Hematopoietic multipotent progenitor cell treated with erythropoietin and hydrocortisone succinate and interleukin-3 and kit ligand, for 8 days (in vitro differentiated cells): ENCODE measurements at places on chromosomes 6 and 20.

GRCh38 chr6:70797625-70798024 is 129.9 kb downstream of the SMAP1 start:
- no peak for DNase-seq

GRCh38 chr6:72390548-72390947 is 231.3 kb upstream of the KCNQ5 start:
- no peak for DNase-seq

- DNase-seq: no peak
Measured at GRCh38 chr20:24488800-24489175, 19.4 kb downstream of the SYNDIG1 start.

DNA sequence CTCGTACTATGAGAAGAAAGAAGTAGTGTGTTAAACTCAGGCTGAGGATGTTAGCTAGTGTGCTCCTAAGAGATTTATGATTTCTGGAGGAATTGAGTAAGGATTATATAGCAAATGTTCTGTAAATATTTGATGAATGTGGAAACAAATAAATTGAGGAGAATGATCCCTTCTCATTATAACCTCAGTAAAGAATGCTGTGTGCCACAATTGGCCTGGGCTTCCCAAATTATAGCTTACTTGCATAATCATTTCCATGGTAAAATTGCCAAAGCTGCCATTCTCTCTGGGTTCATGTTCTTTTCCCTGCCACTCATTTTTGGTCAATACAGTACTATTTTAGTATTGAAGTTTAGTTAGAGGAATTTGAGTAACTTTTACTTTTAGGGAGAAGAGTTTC is 128.5 kb downstream of the FLRT3 start:
- no peak for DNase-seq

- peak; percentile 72 for DNase-seq
Measured at GRCh38 chr6:2799936-2800527, 34.8 kb downstream of the WRNIP1 start.

- no peak for DNase-seq
Measured at GRCh38 chr6:48318670-48319069, 207.7 kb upstream of the PTCHD4 start.

GRCh38 chr20:63692436-63693082 is 3.9 kb upstream of the TNFRSF6B start:
- DNase-seq: no peak

DNA sequence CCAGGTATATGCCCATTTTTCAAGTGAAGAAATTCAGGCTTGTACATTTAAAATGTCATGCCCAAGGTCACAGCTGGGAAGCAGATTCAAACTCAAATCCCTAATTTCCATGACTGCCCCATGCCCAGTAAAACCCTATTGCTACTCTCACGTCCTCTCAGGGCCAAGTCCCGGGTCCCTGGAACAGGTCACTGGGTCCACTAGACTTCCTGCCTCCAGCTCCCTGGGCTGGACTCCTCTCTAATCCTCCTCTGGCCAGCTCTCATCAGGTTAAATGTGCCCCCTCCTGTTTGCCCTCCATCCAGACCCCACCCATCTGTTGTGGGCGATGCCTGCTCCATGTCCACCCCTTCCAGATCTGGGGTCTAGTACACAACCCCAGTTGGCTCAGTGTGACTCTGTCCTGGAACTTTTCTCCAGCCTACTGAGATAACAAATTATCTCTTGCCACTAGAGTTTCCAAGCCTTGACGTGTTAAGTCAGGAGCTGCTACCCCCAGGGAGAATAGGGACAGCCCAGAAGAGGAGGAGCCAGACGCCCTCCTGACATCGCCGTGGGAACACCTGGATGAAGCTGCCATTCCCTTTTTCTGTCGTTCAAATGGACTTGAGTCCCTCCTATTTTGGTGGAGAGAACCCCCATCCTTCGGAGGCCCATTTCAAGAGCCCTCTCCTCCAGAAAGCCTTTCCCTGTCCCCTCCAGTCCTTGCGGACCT is 3.7 kb upstream of the SPDEF start:
- peak; percentile 16 for DNase-seq

DNA sequence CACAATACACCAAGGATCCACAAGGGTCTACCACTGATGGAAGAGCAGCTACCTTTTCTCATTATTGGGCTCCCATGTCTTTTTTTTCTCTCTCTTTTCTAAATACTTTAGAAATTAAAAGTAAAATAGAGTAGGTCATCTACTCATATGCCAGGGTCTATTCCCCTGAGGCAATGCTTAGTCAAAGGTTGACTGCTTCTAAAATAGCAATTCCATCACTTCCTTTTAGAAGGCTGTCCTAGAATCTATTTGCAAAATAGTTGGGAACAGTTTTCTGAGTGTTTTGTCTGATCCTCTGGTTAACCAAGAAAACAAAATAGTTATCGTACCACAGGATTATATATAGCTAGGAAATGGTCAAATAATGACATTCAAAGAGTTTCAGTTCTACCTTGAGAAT is 174.1 kb downstream of the COL21A1 start:
- no peak for DNase-seq

DNA sequence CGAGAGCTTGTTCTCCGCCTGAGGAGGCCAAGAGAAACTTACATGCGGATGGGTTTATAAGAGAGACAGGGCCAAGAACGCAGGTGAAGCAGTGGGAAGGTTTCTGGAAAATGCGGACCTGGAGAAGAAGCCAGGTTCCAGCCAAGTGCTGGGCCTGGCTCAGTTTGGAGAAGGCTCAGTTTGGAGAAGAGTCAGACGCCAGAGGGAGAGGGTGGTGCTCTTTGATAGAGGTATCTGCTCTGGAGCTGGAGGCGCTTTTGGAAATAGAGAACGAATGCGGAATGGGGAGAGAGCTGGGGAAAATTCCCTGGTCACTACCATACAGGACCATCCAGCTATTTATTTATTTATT is 753 bp downstream of the RSPH9 start:
- DNase-seq: no peak

DNA sequence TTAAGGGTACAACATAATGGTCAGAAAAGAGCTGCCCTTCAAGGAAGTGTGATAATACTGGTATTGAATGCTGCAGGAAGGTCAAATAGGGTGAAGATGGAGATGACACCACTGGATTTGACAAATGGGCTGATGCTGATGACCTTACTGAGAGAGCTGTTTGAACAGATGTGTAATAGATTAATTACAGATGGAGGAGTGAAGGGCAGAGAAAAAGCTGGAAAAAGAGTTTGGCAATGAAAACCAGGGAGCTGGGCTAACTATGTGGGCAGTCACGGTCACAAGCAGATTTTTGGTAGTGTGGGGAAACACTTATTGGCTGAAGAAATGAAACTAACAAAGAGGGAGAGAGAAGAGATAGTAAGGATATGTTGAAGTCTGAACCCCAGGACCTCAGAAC is 83.6 kb upstream of the ENPP5 start:
- no peak for DNase-seq

GRCh38 chr6:149482545-149483333 is 2.1 kb downstream of the ZC3H12D start:
- DNase-seq: peak; percentile 13

DNA sequence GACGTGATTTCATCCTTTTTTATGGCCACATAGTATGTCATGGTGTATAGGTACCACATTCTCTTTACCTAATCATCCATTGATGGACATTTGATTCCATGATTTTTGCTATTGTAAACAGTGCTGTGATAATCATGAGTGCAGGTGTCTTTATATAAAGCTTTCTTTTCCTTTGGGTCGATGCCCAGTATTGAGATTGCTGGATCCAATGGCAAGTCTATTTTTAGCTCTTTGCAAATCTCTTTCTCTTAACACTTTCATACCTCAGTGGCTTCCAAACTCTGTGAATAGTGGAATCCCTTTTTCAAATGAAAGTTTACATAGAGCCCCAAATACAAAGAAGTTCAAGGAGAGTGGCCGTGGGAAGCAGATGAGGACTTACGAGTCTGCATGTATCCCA is 105.8 kb upstream of the SPTLC3 start:
- no peak for DNase-seq

DNA sequence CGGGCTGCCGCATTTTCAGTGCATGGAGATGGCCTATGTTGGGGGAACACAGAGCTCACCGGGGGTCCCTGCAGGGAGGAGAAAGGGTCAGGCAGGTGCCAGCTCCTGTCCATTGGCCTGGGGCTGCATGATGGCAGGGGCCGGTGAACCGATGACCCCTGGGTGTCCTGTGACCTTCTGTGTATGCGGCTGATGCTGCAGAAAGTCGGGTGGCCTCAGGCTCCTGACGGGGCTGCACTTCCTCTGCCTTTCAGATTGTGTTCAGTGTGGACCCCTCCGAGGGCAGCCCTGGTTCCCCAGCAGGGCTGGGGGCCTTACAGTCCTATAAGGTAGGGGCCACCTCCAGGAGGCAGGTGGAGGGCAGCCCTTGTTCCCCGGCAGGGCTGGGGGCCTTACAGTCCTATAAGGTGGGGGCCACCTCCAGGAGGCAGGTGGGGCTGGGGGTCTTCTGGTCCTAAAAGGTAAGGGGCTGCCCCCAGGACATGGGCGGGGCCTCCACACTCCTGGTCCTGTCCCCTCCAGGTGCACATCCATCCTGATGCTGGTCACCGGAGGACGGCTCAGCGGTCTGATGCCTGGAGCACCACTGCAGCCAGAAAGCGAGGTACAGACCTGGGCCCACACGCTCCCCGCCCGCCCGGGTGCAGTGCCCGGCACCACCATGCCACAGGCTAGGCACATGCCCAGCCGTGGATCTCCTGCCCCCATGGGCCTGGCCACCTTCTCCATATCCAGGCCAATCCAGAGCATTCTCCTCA is 11.0 kb upstream of the TNFRSF6B start:
- no peak for DNase-seq

GRCh38 chr20:917416-917815 is 1.3 kb upstream of the ANGPT4 start:
- no peak for DNase-seq

DNA sequence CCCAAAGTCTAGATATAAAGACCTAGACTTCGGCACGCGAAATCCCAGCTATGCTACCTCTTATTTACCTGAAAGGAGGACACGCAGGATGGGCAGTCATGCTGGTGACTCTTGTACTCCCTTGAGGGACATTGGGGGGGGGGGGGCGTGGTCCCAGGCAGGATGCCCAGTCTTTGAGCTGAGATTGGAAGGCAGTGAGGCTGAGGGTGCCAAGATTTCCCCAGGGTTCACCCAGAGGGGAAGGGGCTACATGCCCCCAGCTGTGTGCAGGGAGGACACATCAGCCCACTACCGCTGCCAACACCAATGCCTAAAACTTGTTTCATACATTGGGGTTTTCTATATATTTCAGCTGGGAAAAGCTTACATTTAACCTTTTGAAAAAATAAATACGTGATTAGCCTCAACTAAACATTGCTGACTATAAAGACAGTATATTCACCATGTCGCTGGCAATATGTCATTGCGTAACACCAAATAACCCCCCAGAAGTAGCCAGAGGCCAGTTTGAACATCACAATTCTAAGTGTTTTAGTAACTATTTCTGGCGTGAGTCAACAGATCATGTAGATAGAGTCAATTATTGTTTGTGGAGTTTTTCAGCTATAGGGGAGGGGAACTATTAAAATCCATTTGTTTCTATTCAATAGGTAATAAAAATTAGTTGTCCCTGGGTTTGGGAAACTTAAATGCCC is 21.6 kb downstream of the MGME1 start:
- no peak for DNase-seq

DNA sequence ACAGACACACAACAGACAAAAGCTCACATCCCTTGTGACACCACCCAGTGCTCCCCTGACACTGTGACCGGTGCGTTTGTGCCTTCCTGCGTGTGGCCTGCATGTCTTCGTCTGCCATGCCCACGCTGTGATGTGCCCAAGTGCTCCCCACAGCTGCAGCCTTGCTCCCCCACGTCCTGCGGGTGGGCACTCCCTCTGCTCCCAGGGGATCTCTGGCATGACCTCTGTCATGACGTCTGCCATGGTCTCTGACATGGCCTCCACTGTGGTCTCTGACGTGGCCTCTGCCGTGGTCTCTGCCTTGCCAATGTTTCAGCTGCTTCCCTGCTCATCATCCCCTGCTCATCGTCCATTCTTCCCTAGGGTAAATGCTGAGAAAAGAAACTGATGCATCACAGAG is 200.9 kb downstream of the DLL1 start:
- DNase-seq: no peak
